ENCODE measurements at places on chromosomes 11 and 22.
A peak's percentile ranks its signal among the peaks of the same experiment; 100 is the strongest.

DNA sequence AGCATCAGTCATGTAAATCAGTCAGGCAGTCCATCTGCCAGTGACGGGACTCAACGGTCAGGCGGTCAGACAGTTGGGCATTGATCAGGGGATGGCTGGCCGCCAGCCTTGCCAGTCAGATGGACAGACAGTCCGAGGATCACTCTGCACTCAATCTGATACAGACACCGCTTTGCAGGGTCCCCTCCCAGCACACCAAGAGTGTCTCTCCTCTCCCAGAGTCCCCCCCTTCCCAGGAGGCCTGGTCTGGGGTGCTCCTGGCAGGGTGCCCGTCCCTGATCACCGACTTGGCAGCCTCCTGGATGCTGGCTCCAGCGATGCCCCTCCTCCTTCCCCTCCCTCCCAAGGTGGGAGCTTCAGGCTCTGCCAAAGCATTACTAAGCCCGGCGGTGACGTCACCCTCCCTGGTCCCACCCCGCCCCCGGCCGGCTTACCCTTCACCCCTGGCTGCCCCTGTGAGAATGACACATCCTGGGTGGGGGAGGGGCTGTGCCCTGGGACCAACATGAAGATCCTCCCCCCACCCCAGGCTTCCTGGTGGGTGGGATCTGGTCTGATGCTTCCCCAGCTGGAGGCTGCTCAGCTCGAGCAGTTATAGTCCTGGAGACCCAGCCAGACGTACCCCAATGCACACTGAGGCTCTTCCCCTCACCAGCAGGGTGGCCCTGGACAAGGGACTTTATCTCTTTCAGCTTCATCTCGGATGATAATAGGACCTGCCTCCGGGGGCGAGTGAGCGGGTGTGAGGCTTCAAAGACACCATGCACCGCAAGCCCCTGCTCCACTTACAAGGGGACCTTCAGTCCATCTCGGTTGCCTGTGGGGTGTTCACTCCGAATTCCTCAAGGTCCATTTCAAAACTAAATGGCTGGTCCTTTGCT lies 69.2 kb downstream of the CD82 start:
- no peak for DNase-seq

DNA sequence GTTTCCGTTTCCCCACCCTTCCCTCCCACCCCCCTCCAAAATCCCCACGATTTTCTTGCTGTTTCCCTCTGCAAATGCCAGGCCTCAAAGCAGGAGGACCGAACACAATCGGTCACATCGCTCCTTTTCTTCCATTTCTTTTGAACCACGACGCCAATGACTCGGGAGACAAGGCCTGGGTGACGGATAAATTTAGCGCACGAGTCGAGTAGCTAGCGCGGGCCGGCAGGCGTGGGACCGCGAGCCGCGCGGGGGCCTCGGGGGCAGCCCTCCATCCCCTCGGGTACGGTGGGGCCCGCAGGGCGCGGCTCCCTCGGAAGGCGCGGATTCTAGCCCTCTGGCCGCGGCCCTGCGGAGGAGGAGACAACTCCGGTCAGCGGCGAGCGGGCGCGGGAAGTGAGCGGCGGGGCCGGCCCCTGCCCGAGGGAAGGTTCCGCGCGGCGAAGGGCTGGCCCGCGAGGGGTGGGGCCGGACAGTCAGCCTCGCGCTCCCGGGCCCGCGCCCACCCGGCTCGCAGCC lies 414 bp downstream of the JOSD1 start:
- DNase-seq = no peak

DNA sequence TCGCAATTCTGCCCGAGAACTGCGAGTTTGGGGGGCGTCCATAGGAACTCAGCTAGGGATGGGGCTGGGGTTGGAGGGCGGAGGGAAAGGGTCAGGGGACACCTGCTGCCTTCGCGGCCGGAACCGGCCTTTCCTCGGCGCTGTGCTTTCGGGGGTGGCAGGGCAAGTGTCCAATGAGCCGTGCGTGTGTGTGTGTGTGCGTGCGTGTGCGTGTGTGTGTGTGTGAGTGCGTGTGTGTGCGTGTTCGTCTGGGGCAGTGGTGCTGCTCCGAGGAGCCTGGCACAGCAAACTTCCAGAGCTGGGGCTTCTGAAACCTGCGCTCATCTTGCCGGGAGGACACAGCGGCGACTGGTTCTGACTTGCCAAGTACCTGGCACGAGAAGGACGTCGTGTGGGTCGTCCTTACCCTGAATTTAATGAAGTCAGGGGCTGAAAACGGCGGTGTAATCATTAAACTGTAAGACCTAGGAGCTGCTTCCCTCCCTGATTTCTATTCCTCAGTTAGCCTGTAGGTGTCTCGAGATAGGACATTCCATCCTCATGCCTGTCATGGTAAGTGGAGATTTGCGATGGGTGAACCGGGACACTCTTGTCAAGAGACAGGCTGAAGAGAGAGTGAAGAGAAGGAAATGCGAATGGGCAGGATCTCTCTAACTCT lies 27.0 kb upstream of the AMOTL1 start:
- peak; percentile 13 for DNase-seq

GRCh38 chr11:129322941-129323340 lies 52.7 kb upstream of the BARX2 start:
- DNase-seq = no peak

DNA sequence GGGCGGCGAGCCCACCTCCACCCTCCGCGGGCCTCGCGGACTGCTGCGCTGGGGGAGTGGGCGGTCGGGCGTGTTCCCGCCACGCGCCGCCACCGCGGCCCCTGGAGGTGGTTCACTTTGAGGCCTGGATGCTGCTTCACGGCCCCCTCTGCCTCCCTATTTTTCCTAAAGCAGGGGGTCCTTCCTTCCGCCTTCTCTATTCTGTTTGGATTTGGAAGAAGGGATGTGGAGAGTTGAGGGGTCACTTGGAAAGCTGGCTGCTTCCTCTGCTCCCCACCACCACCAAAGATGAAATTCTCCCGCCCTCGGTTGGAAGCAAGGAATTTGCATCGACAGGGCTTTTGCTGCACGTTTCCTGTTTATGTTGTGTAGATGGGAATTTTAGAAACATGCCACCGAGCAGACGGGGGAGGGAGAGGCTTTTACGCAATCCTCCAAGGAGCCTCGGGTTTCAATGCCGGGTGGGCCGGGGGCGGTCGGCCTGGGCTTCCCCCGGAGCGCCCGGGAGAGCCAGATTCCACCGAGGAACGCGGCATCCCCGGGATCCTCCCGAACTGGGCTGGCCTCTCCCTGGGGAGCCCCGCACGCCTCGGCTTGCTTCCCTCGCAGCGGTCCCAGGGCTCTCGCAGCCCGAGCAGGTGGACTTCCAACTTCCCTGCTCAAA lies 403 bp upstream of the SBF2 start:
- DNase-seq = no peak

Data from B cell (primary cell).